Thoracic aorta (tissue), 2 donors: ENCODE measurements at places on chromosomes 4 and X.

DNA sequence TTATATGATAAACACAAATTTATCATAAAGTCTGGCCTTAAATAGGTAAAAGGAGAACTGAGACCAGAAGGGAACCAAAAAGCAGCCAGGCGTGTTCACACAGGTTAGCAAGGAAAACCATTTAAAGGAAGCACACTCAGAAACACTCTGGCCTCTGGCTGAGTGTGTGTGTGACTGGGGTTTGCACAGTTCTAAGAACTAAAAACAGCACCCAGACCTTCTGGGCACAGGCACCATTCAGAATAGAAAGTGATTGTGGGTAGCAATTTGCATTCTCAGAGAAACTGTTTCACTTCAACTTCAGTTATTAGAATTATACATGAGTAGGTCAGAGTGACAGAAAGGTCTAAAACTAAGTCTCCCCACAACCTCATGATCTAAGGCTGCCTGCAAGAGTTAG is 10.0 kb downstream of the GPR82 start:
- H3K27me3 ChIP-seq, result no peaks in the 10 kb centered on the region
- DNase-seq, result no peak
- H3K27ac ChIP-seq, result no peak overlapping the region
- H3K4me1 ChIP-seq, result peaks cover 4% of the 10 kb centered on the region
- H3K4me3 ChIP-seq, result no peak overlapping the region

DNA sequence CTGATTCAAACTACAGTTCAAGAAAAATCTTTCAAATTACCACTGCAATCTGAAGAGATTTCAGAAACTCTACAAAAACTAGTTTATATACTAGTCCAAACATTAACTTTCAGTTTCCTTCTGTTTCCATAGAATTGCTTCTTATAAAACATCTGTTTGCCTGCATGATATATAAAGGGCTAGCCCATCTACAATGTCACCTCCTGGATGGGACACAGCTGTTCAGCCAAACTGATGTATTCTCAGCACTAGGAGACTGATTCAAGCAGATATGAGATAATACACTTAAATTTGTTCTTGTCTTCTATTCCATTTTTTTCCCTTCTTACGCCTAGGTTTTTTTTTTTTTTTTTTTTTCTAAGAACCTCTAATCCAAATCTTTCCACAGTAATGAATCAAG is 1569.7 kb upstream of the IGFBP7 start:
- no peak overlapping the region for H3K4me3 ChIP-seq
- H3K27ac ChIP-seq, result no peak overlapping the region
- H3K4me1 ChIP-seq, result no peaks in the 10 kb centered on the region
- no peak for DNase-seq
- H3K36me3 ChIP-seq, result no peaks in the 10 kb centered on the region

DNA sequence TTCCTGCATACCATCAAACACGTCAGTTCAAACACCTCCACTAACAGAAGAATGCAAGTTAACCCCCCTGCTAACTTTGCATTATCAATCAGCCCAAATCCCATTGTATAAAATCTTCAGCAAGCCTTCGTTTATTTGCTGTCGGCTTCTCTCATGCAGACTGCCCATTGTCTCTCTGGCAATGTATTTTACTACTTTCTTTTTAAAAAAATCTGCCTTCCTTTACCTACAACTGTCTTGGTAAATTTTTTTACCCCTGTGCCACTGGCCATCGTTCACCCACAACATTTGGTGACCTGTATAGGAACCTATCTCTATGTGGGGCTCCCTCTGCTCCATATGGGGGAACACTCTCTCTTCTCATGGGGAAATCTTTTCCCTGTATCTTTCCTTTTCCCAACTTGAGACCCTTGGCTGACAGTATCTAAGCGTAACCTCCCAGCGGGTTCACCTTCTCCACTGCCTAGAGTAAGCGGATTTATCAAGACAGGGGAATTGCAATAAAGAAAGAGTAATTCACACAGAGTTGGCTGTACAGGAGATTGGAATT is 244.6 kb downstream of the CPXCR1 start:
- H3K4me1 ChIP-seq, result no peaks in the 10 kb centered on the region
- no peak overlapping the region for H3K27ac ChIP-seq
- H3K36me3 ChIP-seq, result no peaks in the 10 kb centered on the region

GRCh38 chr4:85780664-85781063 is 305.7 kb downstream of the ARHGAP24 start:
- peak overlapping the region; percentile 30 for H3K4me3 ChIP-seq
- peak overlapping the region; percentile 31 for H3K27ac ChIP-seq
- DNase-seq, result no peak
- H3K4me1 ChIP-seq, result peaks cover 36% of the 10 kb centered on the region
- H3K27me3 ChIP-seq, result no peaks in the 10 kb centered on the region

GRCh38 chrX:10597871-10598270 is 22.5 kb downstream of the MID1 start:
- H3K4me3 ChIP-seq, result no peak overlapping the region
- H3K36me3 ChIP-seq, result no peaks in the 10 kb centered on the region
- no peak overlapping the region for H3K27ac ChIP-seq
- peaks cover 7% of the 10 kb centered on the region for H3K4me1 ChIP-seq
- no peak for DNase-seq

- H3K4me1 ChIP-seq, result peaks cover 11% of the 10 kb centered on the region
- H3K27me3 ChIP-seq, result no peaks in the 10 kb centered on the region
- H3K4me3 ChIP-seq, result peak overlapping the region; percentile 53
- no peak overlapping the region for H3K27ac ChIP-seq
Observed at GRCh38 chr4:189202182-189202868, 738.3 kb upstream of the FRG1 start.

DNA sequence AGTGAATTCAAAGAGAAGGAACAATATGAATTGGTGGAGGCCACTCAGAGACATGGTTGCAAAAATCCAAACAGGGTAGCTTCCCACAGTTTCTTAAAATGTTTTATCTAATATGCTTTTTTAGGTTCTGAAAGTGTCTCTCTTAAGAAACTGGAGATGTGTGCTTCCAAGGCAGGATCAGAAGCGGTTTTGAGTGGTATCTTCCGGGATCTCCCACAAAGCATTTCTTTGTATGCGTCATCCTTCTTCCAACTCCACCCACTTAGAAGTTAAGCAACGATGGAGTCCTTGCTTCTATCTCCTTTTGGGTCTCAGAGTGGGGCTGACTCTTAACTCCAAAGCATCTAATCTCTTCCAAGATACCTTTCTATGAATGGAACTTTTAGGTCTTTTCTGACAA is 196.7 kb downstream of the MID1 start:
- no peak overlapping the region for H3K4me3 ChIP-seq
- no peaks in the 10 kb centered on the region for H3K36me3 ChIP-seq
- H3K27me3 ChIP-seq, result no peaks in the 10 kb centered on the region
- DNase-seq, result no peak
- no peaks in the 10 kb centered on the region for H3K4me1 ChIP-seq

DNA sequence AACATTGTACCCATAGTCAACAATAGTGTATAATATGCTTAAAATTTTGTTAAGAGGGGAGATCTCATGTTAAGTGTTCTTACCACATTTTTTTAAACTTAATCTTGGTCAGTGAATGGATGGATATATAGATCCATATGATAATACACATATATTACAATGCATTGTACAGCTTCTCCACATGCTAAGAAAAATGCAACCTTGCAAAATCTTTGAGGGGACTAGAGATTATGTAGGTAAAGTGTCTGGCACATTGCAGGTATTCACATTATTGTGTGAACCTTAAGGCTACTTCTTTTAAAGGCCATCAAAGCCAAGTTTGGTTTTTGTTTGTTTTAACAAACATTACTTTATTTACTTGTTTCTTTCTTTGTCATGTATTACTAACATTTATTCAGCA is 10.4 kb upstream of the GPC3 start:
- no peak overlapping the region for H3K27ac ChIP-seq
- H3K4me1 ChIP-seq, result no peaks in the 10 kb centered on the region
- H3K36me3 ChIP-seq, result no peaks in the 10 kb centered on the region
- H3K27me3 ChIP-seq, result no peaks in the 10 kb centered on the region

DNA sequence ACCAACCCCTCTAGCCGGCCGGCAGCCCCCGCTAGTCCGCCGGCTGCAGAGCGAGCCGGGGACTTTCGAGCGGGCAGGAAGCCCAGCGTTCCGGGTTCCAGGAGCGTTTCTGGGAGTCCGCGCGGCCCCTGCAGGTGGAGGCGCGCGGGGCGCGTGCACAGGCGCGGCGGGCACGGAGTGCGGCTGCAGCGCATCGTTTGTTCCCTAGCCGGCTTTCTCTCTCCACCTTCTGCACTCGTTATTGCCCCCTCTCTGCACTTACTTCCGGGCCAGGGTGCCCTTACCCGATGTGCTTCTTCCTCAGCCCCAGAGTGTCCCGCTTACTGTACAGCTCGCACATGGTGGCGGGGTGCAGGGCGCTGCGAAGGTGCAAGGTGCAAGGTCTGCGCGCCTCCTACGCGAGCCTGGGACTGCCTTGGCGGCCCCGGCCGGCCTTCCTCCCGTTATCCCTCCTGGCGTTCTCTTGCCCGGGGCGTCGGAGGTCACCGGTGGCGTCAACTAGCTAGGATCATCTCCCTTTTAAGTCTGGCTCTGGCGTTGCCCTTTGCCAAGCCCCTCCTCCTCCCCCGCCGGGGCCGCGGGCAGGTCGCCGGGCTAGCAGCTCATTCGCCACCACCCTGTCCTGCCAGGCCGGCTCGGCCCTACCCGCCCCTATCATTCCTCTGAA is at the start of gene ETNPPL:
TSS of gene ETNPPL (minus strand) at position 495 of the 667 bp plus-strand sequence. CDS start at position 340, 155 bp downstream.
- H3K4me1 ChIP-seq, result no peaks in the 10 kb centered on the region
- no peaks in the 10 kb centered on the region for H3K27me3 ChIP-seq
- H3K36me3 ChIP-seq, result no peaks in the 10 kb centered on the region

- H3K4me1 ChIP-seq, result no peaks in the 10 kb centered on the region
Observed at GRCh38 chr4:17535242-17535641, 20.3 kb downstream of the CLRN2 start.

DNA sequence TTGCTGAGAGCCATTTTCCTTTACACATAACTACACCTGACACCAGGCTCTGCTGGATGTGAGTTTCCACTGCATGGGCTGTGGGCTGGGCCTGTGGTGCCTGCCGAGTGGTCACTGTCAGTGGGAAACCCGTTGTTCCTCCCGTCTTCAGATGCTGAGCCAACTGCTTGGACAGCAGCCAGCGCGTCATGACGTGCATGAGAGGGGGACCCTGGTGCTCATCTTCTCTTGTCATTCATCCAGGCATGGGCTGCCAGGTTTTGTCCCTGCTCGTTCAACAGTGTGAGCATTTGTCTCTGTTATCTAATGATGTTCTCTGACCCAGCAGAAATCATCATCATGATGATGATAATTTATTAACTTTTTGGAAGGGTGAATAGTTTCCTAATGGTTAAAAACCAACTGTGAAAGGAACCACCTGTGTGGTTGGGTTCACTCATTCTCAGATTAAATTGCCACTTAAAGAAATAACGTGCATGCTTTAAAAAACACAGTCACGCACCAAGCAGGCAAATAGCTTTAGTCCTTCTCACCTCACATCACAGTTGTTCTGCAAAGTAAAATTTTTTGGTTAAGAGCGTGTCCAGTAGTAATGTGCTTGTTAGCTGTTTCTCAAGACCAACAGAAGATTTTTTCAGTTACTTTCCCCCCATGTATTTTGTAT is 19.9 kb upstream of the CLDN34 start:
- no peaks in the 10 kb centered on the region for H3K4me1 ChIP-seq
- no peak for DNase-seq
- no peak overlapping the region for H3K4me3 ChIP-seq
- no peaks in the 10 kb centered on the region for H3K36me3 ChIP-seq
- H3K27ac ChIP-seq, result no peak overlapping the region

DNA sequence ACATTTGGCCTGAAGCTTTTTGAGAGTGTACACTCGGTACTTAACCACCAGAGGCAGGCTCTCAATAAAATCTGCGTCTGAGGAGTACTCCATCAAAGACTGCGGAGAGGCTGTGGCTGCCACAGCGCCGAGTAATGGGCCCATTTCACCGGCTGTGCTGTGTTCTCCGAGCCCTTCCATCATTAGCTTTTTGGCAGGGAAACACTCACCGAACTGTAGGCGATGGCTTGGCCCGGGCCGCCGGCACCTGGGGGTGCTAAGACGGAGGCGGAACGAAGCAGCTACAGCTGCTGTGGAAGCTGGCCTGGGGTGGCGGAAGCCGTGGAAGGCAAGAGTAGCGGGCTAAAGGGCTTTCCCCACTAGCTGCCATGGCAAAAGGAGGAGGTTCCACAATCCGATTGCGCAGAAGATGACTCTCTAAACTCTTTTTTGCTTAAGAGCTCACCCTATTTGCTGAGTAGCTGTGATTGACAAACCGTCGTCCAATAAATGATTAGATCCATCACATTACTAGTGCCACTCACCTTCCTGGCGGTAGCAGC is 48.5 kb upstream of the PABPC1L2A start:
- H3K4me3 ChIP-seq, result no peak overlapping the region
- H3K36me3 ChIP-seq, result no peaks in the 10 kb centered on the region
- no peak overlapping the region for H3K27ac ChIP-seq
- H3K4me1 ChIP-seq, result no peaks in the 10 kb centered on the region

- H3K4me3 ChIP-seq, result no peak overlapping the region
- H3K36me3 ChIP-seq, result peaks cover 79% of the 10 kb centered on the region
- H3K27ac ChIP-seq, result no peak overlapping the region
Observed at GRCh38 chr4:1985780-1986577, 22.8 kb downstream of the NELFA start.

DNA sequence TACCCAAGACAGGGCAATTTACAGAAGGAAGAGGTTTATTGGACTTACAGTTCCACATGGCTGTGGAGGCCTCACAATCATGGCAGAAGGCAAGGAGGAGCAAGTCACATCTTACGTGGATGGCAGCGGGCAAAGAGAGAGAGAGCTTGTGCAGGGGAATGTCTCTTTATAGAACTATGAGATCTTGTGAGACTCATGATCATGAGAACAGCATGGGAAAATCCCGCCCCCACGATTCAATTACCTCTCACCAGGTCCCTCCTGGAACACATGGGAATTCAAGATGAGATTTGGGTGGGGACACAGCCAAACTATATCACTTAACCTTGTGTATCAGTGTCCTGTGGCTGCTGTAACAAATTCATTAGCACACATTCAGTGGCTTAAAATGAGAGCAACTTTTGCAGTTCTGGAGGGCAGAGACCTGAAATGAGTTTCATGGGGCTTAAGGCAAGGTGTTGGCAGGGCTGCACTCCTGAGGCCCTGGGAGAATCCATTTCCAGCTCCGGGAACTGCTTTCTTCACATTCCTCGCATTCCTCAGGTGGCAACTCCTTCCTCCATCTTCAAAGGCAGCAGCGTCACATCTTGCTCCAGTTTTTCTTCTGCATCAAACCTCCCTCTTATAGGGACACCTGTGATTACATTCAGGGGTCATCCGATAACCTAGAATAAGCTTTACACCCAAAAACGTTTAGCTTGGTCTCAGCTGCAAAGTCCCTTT is 22.3 kb upstream of the NSG1 start:
- no peaks in the 10 kb centered on the region for H3K27me3 ChIP-seq
- H3K27ac ChIP-seq, result no peak overlapping the region
- no peaks in the 10 kb centered on the region for H3K4me1 ChIP-seq

- no peak for DNase-seq
- no peaks in the 10 kb centered on the region for H3K36me3 ChIP-seq
- no peak overlapping the region for H3K27ac ChIP-seq
- H3K27me3 ChIP-seq, result no peaks in the 10 kb centered on the region
- H3K4me1 ChIP-seq, result peaks cover 6% of the 10 kb centered on the region
Observed at GRCh38 chr4:107665001-107665400, 55.0 kb downstream of the PAPSS1 start.

DNA sequence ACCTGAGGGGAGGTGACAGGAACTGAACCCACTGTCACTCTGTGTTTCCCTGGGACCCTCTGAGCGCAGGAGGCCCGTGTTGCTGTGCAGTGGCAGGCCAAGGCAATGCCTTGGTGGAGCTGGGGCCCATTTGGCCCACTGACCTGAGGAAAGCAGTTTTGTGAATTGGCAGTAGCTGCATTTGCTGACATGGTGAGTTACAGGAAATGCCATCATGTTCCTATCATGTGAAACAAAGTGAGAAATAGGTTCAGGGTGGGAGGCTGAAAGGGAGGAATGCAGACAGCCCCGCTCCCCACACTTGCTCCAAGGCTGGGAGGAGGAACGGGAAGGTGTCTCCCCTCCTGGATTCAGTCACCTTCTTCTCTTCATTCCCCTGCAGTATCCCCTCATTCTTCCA is 146.1 kb downstream of the PTTG2 start:
- H3K27ac ChIP-seq, result no peak overlapping the region
- H3K4me3 ChIP-seq, result no peak overlapping the region
- DNase-seq, result no peak
- peaks cover 23% of the 10 kb centered on the region for H3K36me3 ChIP-seq
- H3K4me1 ChIP-seq, result peaks cover 4% of the 10 kb centered on the region
